ENCODE measurements at places on chromosomes 1 and 21.
A peak's percentile ranks its signal among the peaks of the same experiment; 100 is the strongest.

DNA sequence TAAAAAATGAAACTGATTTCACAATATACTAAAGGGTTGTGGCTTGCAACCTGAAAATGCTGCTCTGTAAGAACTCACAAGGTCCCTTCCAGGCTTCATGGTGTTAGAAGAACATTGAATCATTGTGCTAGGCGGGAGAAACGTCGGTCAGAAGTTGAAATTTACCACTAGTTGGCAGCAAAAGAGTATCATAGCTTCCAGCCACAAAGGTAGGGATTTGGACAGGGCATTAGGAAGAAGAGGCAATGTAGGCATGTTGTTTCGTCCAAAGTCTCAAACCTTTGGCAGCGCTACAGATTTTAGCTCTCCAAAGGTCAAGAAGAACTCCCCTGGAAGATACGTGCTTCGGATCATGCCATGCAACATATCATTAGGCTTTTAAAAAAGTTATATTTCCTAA is 62.5 kb upstream of the ZP4 start:
- DNase-seq: no peak

GRCh38 chr1:85325920-85326319 is 49.5 kb upstream of the BCL10 start:
- no peak for DNase-seq

GRCh38 chr1:162141281-162142054 is 72.0 kb downstream of the NOS1AP start:
- no peak for DNase-seq

- DNase-seq: peak; percentile 52
These were observed 46.6 kb downstream of the FCRL5 start for GRCh38 chr1:157505481-157506272.

GRCh38 chr1:96074422-96074821 is 647.2 kb upstream of the PTBP2 start:
- no peak for DNase-seq

DNA sequence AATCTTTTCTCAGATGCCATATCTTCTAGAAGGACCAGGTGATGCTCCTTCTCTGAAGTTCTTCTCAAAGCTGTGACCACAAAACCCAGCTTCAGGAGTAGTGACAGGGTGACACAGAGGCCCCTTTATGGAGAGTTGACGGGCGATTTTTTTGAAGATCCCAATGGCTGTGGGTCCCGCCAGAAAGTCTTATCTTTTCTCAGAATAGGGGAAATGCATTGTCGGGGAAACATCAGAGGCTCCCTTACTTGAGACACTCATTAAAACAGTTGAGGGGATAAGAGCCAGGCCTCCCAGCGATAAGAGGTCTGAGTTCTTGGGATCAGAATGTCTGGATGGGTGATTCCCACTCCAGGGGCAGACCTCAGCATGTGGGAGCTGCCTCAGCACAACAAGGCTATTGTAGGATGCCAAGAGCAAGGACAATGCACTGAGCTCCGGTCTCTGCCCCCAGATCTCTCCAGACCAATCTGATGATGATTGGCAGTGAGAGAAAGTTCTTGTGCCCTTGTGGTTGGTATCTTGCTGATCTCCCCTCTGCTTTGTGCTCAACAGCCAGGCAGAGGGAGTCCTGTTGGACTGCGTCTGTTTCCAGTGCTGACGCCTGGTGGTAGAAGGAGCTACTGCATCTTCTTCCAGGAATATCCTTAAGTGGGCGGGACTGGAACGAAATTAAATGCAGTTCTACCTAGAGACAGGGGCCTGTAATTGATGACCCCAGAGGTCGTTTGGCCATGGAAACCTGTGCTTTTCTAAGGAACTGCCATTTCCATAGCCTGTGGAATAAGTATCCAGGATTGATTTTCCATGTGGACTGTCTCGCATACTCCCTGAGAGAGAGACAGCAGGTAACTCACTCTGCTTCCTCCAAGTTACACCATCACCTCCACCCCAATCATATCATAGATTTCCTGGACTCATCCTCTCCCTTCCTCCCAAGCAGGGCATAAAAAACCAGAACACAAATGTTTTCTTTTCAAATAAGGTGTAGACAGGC is 6.8 kb upstream of the ACKR1 start:
- peak; percentile 82 for DNase-seq

GRCh38 chr1:234246638-234247116 is 126.6 kb upstream of the COA6 start:
- no peak for DNase-seq

GRCh38 chr1:221106616-221107015 is 227.4 kb downstream of the HLX start:
- DNase-seq: no peak

GRCh38 chr1:117473063-117473462 is 105.8 kb downstream of the MAN1A2 start:
- no peak for DNase-seq

GRCh38 chr1:13808729-13809131 is 108.7 kb downstream of the PRDM2 start:
- DNase-seq: no peak

GRCh38 chr1:217626321-217626720 is 4.6 kb downstream of the GPATCH2 start:
- no peak for DNase-seq

- DNase-seq: no peak
These were observed 46.8 kb downstream of the TRIM11 start for GRCh38 chr1:228359613-228360532.

DNA sequence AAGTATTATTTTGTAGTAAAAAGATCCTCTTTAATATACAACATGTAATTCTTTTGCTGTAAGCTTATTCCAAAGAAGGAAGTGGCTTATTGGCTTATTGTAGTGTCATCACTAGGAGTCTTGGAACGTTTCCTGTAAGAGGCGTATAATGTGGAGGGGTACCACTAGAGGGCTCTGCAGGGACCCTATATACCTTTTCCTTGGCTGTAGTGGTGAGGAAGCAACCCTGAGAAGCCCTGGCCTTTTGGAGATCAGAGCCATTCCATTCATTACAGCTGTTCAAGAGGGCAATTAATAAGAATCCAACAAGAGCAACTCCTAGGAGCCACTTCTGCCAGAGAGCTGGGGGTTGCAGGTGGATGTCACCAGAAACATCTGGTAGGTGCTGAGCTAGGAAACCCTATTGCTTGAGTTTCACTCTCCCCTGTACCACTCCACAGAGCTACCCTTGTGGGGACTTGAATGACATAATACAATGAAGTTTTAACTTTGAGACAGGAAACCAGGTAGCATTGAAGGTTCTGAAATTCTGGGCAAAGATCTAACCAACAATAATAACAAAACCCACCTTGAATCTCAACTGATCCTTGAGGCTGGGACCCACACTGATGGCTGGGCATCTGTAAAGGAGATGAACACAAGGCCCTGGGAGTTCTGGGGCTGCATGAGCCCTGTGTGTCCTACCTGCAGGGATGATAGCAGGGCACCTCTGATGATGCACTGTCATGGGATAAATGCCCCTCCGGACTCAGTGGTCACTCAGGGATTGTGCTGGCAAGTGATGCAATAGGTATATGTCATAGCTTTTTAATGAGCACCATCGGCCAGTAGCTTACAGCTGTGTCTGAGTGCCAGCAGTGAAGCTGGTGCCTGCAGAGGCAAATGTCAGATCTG is 160.2 kb upstream of the COA6 start:
- no peak for DNase-seq

DNA sequence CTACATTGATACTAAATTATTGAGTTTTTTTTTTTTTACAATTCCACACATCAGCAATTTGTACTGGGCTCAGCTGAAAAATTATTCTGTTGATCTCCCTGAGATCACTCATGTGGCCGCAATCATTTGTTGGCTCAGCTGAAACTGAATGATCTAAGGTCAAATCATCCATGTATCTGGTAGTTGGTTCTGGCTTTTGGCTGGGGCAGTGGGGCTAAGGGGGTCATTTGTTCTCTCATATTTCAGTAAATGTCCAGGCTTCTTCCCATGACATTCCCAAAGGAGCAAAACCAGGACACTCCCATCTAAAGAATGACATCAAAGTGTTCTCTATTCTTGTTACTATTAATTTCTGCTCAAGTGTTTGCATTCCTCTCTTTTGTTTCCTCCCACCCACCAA is 806.7 kb upstream of the ADGRL2 start:
- no peak for DNase-seq

- no peak for DNase-seq
These were observed 28.4 kb downstream of the RASAL2 start for GRCh38 chr1:178122283-178122682.

DNA sequence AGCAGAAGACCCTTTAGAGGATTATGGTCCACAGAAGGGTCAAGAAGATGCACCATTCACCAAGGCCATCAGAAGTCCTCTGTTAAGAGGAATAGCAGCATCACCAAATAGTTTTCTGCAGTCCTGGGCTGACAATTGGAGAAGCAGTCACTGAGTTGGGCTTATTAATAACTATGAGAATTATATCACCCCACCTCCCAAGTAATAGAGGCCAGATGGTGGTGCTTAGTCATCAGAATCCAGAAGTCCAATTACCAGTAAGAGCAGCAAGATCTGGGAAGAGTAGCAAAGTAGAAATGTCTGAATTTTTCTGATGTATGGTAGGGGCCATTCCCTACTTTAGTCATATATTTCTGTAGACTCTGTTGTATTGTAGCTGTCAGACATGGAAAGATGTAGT is 6.1 kb upstream of the PSMA5 start:
- DNase-seq: no peak

DNA sequence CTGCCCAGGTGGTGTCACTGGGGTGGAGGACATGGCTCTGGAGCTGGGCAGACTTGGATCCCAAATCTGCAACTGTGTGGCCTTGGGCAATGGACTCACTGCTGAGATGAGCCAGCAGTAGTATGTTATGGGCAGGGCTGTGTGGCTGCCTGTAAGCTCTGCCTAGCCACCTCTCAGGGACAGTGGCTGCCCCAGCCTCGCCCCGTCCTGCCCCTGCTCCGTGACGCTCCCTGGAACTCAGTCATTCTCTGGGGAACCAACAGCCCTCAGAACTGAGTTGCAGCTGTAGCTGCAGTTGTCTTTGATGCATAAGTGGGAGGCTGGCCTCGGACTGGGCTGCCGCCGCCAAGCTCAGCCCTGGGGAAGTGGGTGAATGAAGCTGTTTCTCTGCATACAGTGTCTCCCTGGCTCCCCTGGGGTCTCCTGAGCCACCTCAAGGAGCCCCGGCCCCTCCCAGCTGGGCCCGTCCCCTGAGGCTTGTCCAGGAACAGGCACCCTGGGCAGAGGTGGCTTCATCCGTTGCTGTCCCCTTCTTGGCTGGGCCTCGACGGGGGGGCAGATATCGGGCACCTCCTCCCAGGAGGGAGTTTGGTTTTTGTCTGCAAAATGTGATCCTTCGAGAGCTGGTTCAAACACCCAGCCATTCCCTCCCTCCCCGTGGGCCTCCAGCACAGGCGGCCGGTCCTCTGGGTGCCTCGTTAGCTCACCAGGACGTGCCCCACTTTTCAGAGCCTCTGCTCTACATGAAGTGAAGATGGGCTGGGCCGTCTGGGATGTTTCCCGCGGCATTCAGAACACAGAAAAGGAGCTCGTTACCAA is 26.2 kb upstream of the PLCH2 start:
- no peak for DNase-seq

DNA sequence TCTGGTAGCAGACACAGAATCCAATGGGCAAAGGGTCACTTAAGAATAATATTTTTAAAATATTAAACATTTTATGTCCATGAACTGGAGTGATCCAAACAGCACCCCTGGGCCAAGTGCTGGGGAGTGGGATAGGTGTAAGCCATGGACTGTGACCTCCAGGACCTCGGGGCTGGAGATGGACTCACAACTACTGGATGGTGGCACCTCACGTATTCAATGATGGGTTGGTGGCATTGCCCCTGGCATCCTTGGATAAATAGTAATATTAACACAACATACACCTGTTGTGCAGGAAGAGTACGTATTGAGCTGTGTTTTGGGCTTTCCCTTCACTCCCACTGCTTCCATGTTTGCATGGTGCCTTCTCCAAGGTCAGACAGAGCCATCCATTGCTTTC is 39.3 kb upstream of the TENT5C start:
- DNase-seq: no peak

- DNase-seq: no peak
These were observed 26.4 kb downstream of the CNST start for GRCh38 chr1:246592695-246593094.

- no peak for DNase-seq
These were observed 25.9 kb upstream of the MFSD2A start for GRCh38 chr1:39928809-39929587.

DNA sequence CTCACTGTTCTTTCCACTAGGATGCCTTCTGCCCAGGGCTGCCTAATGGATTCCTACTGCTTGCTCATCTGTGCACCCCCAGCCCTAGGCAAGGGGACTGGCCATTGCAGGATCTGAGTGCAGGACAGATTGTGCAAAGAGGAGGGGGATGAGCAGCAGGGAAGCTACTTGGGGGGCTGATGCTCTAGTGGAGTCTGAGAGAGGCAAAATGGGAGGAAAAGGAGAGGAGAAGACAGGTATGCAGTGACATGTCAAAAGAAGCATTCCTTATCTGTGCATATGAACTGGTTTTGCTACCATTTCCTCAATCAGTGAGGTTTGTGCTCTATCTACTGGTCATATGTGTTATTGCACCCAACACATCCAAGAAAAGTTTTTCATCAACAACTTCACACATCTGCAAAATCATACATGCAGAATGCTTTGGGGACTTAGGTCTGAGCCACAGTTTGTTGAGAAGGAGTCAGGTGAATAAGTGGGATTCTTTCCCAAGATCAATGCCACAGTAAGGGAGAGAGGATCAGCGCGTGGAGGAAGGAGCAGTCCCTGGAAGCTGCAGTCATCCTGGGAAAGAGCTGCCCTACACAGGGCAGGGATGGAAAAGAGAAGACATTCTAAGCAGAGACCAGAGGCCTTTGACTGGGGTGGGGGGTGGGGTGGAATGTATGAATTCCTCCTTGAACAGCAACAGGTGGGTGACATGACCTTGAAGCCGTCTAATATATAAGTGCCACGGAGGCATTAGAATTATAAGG is 14.4 kb downstream of the SLC5A9 start:
- no peak for DNase-seq

DNA sequence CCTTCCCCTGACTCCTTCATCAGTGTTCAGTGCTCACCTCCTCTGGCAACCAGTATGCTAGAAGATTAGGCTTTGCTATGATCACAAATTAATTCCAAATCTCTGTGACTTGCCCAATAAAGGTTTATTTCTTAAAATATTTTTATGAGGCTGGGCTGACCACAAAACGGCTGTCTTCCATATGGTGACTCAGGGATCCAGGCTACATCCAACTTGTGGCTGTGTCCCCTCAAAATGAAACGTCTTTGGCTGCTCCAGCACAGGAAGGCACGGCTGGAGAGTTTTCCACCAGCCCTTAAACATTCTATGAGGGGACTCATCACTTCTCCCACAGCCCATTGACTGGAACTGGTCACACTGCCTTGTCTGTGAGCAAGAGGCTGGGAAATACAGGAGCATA is 131.5 kb downstream of the HUNK start:
- DNase-seq: no peak

DNA sequence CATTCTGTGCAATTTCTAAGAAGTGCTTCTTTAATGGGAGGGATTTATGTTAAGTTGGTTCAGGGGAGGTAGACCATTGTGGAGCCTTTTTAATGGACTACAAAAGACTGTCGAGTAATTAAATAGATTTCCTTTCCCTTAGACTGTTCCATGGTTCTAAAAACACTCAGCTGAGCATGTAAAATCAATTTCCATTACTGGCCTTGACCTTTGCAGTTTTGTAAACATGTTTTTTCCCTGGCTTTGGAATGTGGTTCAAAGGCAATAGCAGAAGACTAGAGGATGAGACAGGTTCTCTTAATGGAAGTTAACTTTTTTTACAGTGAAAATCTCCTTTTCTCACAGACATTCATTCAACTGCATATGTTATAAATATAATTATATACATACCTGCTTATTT is 37.6 kb upstream of the BTG3 start:
- no peak for DNase-seq

Measured in head of caudate nucleus (tissue), 42 donors.